Stimulated activated CD4-positive, alpha-beta T cell treated with anti-CD3 and anti-CD28 coated beads, TNF-alpha, amount 100 ng/mL, for 4 hours (primary cell): ENCODE measurements at places on chromosomes 7 and 10.

- no peak for DNase-seq
Measured at GRCh38 chr7:74253331-74253730, 868 bp downstream of the RFC2 start.

- no peak for DNase-seq
Measured at GRCh38 chr7:33760834-33761233, 144.5 kb upstream of the BMPER start.

- DNase-seq: no peak
Measured at GRCh38 chr7:149719912-149720335, 53.5 kb downstream of the ZNF467 start.

DNA sequence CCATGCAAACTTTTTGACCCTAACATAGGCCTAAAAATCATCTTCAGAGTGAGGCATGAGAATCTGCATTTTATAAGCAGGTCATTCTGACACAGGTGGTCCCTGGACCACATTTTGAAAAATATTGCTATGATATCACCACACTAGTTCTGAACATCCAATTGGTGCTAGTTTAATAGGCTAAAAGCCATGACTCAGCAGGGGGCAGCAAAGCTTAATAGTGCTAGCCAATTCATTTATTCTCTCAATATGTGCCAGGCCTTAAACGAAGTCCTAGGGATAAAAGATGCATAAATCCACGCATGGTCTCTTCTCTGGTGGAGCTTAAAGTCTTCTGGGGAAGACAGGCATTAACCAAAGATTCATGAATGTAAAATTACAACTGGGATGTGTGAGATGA lies 10.2 kb upstream of the SLC25A28 start:
- DNase-seq: no peak

GRCh38 chr10:83289373-83289772 lies 849.9 kb upstream of the GHITM start:
- no peak for DNase-seq

GRCh38 chr10:35516102-35516670 lies 89.0 kb upstream of the GJD4 start:
- DNase-seq: no peak

GRCh38 chr7:7757576-7757975 lies 39.2 kb upstream of the RPA3 start:
- no peak for DNase-seq

- DNase-seq: no peak
Measured at GRCh38 chr7:138478499-138478908, 18.4 kb downstream of the TRIM24 start.

- DNase-seq: no peak
Measured at GRCh38 chr10:82621680-82622079, 746.7 kb downstream of the NRG3 start.

DNA sequence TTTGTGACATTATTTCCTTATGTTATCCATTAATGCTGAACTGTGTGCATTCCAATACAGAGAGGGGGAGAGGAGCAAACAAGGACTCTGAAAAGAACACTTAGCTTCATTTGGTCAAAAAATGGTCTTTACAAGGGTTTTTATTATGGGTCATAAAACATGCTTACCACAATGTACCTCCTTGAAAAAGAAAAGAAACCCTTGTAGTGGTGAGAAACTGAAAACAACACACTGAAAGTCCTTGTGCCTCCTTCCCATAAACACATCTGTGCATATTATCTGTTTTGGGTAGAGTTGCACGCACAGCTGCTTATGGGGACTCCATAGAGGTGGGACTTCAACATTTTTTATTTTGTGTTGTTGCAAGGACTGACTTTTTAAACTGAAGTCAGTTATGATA lies 98.7 kb downstream of the CDK6 start:
- DNase-seq: no peak

GRCh38 chr7:40714363-40715052 lies 579.7 kb downstream of the SUGCT start:
- no peak for DNase-seq

GRCh38 chr7:146216396-146217041 lies 99.9 kb downstream of the CNTNAP2 start:
- no peak for DNase-seq

- no peak for DNase-seq
Measured at GRCh38 chr10:58950618-58951017, 225.8 kb upstream of the PHYHIPL start.

DNA sequence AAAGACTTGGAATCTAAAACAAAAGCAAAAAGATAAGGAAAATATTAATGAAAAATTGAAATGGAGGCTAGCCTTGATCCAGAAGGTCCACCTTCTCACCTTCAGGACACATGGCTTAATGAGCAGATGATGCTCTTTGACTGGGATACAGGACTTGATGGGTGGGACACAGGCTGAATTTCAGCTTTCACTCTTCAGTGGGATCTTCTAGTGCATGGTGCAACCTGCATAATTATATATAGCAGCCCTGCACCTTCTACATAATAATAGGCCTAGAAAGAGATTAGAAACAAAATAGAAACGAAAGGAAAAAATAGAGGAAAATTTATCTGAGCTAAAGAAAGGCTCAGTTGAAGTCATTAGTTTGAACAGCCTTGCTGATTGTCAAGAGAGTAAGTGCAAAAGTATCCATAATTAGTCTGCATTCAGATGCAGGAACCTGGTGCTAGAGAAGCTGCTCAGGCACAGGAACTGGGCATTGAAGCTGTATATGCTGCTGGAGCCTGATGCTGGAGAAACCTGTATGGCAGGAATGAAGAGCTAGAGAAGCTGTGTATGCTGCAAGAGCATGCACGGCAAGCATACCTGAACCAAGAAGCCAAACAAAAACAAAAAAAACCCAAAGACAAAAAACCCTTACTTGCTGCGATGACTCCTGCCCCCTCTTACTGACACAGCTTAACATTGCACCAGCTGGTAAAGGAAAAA lies 19.4 kb downstream of the MKLN1 start:
- DNase-seq: no peak

GRCh38 chr10:80075781-80076180 lies 2.7 kb upstream of the TMEM254 start:
- DNase-seq: no peak

DNA sequence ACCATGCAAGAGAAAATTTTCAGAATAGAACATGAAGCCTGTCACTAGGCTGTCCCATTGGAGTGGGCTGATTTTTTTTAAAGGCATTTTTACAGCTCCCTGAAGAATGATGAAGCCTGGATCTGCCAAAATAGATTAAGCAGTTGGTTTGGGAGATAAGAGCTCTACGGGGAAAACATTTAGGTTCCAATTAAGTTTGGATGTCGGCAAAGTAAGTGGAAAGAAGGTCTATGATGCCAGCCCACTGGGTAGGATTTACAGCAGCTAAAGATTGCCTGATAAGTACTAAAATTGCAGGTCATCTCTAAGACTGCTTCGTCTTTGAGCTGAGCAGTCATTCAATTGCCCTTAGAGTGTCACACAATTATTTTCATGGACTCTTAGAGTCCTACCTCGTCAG lies 939.2 kb upstream of the CELF2 start:
- DNase-seq: no peak

DNA sequence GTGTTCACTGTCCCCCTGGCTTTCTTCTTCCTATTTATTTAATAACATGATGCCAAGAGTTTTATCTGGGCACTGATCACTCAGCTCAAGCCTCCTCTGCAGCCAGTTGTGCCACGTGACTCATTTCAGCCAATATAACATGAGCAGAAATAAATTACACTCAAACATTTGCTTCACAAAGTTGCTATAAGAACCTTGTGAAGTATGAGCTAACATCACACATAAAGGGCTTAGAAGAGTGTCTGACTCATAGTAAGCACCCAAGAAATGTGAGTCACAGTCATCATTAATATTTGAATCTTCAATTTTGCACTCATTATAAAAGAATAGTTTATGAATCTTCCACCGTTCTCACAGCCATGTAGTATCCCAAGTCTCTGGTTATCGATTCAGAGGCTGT lies 414.6 kb upstream of the NPVF start:
- DNase-seq: no peak

DNA sequence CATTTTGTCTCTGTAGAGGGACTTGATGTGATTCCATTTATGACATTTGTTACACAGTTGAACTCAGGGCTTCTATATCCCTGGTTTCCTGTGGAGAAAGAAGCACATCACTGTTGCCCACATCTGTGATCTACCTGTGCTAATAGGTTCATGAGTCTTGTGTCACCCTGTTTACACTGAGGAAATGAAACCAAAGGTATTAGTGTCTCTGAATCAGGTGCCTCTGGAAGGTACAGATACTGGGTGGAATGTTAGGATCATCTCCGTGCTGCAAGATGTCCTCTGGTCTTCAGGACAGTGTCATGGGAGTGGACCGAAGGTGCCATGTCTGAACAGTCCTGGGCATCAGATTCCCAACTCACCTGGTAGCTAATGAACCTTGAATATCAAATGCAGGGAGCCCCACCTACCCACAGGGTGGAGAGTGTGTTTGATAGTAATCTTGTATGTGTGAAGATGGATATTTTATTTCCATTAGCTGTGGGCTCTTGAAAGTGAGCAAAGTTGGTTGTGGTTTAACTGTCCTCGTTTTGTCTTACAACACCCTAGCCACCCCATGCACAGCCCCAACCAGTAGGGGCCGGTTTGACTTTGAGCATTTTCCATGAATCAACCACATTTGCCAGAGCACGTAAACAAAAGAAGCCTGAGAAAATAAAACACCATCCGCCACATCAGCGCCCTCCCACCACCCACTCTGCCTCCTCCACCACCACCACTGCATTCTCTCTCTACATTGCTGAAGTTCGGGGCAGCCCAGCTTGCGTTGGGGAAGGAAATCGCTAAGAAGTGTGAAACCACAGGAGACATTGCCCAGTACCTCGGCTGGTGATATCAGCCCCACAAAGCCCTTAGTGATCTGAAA lies 40.7 kb downstream of the TARP start:
- DNase-seq: peak; percentile 40

DNA sequence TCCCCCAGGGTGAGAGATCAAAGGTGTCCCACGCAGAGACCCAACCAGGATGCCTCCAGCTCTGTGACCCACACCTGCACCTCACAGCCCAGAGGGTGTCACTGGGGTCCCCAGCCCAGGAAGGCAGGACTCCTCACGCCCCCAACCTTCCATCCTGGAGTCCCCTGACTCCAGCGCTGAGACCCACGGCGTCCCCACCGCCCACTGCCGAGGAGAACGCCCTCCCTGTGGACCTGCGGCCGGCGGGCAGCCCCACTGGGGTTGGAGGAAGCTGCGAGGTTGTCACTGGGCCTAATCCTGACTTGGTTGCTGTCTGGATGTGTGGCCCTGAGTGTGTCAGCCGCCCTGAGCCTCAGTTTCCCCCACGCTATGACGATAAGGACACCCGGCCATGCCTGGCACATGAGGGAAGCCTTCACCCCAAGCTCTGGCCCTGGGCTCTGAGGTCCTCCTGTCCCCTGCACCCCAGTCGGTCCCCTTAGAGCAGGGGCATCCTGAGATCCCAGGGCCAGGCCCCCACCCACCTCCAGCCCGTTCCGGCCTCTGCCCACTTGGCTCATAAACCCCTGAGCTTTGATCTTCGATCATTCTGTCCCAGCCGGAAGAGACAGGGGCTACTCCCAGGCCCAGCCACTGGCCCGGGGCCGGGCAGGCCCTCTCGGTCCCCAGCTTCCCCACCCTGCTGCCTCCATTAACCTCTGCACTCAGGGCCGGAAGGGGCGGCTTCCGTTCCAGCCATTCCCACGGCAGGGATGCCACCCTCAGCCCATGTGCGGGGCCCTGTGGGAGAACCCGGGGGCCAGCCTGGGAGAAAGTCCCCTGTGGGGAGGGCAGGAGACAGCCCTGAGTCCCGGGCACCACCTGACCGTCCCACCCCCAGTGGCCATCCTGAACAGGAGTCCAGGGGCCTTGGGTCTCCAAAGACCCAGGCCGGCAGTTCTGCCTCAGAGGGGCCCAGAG lies 113.2 kb downstream of the MICALL2 start:
- no peak for DNase-seq
